ENCODE measurements at places on chromosomes 1 and 21.

DNA sequence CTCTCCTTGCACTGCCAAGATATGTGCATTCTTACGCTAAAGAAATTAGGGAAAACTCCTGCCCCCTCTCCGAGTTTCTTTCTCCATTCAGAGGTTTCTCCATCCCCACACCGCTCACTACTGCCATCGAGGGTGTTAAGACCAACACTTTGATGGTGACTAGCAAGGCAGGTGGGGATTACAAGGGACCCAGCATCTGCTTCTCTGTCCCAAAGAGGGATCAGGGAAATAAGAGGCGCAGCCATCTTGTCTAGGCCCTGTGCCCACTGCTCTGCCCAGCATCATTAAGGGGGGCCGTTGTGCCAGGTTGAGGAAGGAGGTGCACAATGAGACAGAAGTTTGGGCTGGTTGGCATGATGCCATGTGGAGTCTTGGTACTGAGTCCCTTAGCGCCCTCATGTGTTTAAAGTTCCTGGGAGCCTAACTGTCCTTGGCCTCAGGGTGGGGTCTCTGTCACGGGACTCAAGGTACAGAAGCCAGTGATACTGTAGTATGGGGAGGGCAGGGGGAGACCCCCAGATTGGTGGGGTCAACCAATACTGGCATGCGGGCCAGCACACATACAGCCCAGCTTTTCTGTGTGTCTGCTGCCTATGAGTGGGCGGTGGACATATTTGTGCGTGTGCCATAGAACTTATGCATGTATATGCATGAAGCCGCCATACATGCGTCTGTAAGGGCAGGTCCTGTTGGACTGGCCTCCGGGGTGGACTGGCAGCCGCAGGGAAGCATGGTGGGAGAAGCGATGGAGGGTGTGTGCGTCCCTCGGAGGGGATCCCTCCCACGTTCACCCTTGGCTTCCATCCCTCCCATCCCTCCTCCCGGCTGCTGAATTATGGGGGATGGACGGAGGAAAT lies 5.5 kb downstream of the EFNA3 start:
- peak; percentile 51 for DNase-seq

DNA sequence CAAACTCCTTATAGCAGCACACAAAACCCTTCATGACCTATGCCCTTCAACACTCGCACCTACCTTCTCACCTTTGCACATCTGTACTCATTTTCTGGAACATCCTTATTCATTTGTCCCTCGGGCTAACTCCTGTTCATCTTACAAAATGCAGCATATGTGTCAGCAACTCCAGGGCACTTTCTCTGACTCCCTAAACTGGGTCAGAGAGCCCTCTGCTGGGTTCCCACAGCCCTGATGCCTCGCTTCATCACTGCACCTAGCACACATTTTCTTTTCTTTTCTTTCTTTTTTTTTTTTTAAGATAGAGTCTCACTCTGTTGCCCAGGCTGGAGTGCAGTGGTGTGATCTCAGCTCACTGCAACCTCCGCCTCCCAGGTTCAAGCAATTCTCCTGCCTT lies 54.0 kb downstream of the RAB3B start:
- DNase-seq: no peak

DNA sequence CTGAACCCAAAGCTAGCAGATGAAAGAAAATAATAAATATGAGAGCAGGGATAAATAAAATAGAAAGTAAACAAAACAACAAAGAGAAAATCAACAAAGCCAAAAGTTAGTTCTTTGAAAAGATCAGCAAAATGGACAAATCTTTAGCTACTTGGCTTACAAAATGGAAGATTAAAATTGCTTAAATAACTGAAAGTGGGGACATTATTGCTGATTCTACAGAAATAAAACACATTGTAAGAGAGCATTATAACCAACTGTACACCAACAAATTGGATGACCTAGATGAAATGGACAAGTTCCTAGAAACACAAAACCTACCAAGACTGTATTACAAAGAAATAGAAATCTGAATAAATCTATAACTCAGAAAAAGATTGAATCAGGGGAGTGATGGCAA lies 238.3 kb upstream of the C1orf87 start:
- DNase-seq: no peak

GRCh38 chr1:185016880-185017279 lies 28.5 kb upstream of the RNF2 start:
- DNase-seq: peak; percentile 38

- no peak for DNase-seq
Measured at GRCh38 chr1:164296172-164296571, 262.8 kb upstream of the PBX1 start.

- no peak for DNase-seq
Measured at GRCh38 chr1:225848030-225848955, 33.9 kb downstream of the TMEM63A start.

DNA sequence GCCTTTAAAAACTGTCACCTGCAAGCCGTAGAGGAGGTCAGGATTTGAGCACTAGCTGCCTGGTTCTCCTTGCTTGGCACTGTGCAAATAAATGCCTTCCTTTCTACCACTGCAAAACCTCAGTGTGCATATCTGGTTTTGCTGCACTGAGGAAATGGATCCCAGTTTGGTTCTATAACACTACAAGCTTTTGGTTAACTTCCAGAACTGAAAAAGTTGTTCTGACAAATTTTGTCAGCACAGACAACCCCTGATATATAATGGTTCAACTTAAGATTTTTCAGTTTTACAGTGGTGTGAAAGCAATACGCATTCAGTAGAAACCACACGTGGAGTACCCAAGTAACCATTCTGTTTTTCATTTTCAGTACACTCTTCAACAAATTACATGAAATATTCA lies 29.8 kb upstream of the GALNT2 start:
- no peak for DNase-seq

GRCh38 chr1:21329209-21329844 lies 39.1 kb upstream of the ECE1 start:
- no peak for DNase-seq

- no peak for DNase-seq
Measured at GRCh38 chr1:11740258-11741192, 4.6 kb downstream of the AGTRAP start.

Measured in suppressor macrophage treated with lipopolysaccharide for 4 hours (primary cell).